ENCODE measurements at places on chromosomes 4 and X. TPM values are rescaled to one million over a fixed set of nuclear protein-coding genes. Genes with fewer than 3 reads are reported as not detected.

DNA sequence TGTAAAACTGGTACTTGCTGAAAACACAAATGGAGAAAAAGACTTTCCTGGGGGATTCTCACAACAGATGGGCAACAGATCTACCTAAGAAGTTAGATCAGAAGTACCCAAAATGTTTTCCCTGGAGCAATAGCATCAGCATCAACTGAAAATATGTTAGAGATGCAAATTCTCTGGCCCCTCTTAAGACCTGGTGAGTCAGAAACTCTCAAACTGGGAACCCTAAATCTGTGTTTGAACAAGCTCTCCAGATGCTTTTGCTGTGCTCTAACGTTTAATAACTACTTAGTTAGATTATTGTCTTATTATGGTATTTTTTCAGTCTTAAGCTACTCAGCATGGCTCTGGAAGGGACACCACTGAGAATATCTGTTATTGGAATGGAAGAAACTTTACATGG, 55.2 kb upstream of the TRPC3 start:
- no peak for DNase-seq

GRCh38 chrX:65522739-65523372, 11.7 kb downstream of the LAS1L start:
- peak; percentile 88 for DNase-seq

DNA sequence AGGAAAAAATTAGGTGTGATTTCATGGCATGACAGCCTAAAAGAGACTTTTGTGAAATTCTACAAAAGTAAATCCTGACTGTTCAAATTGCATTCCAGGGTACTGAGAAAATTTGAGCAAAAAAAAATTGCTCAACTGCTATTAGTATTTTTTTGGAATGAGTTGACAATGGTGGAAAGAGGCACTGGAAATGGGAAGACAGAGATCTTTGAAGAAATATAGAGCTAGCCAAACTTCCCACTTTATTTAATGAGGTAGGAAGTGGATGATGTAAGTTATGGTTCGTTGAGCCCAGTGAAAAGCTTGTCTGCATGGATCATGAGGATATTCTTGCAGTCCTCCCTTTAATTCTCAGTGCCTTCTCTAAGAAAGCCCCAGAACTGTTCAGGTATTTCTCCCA, 183.8 kb downstream of the PTTG2 start:
- no peak for DNase-seq

- DNase-seq: no peak
Measured at GRCh38 chr4:126358041-126358440, 1043.3 kb downstream of the FAT4 start.

DNA sequence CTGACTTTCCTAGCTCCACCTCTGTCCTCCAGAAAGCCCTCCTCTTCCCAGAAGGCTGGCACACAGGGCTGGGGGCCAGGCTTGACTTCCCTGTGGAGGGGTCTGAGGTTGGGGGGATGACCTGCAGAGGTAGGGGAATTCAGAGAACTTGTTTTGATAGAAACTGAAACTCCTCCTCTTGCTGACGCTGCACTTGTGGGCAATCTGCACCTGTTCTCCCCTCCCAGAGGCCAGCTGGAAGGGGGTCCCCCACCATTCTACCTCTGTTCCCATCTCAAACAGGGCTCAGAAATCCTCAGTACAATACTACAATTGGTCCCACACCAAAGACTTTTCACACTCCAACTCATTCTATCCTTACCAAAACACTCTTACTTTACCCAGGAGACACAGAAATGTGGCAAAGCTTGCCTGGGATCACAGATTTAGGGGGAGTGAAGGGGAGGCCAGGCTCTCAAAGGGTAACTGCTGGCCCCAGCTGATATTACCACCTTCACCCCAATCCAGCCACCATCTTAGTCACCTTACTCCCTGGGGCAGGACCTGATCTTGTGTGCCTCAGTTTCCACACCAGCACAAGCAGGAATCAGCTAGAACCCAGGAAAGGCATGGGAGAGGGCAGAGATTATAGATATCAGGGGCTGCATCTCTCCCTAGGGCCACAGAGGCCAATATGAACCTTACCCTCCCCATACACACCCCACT, 18.5 kb downstream of the OTUD5 start:
- DNase-seq: no peak

- DNase-seq: peak; percentile 71
Measured at GRCh38 chr4:146521541-146522097, at the start of gene SLC10A7. SLC10A7 (minus strand) TSS chr4:146521940; CDS start chr4:146521717, 223 bp downstream.

GRCh38 chr4:38765382-38765781, 17.4 kb downstream of the TLR10 start:
- peak; percentile 35 for DNase-seq

DNA sequence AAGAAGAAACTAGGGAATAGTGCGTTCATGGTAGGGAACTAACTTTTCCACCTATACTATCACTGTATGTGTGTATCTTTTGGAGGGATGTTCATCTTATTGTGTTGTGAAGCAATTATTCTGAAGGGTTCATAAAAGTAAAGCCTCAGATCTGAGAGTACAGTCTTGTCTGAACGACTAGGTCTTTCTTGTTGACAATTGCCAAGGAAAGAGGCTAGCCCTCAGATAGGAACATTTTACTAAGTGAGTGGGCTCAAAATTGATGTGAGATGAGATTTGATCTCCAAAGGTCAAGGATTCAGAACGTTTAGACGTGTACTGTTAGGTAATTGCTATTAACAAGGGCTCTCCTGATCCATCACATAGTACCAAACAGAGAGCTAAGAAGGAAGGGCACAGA, 15.2 kb upstream of the CNOT6L start:
- no peak for DNase-seq

GRCh38 chrX:38220415-38221390, at the start of gene SRPX:
SRPX (minus strand) TSS chrX:38220871; CDS start chrX:38220792, 79 bp downstream.
- peak; percentile 27 for DNase-seq

CHRDL1 gene
- 177 TPM for total RNA-seq

HUWE1 gene
- total RNA-seq: 124 TPM

CENPVL1 gene
- not detected for total RNA-seq

P2RY10 gene
- total RNA-seq: not detected

BTK gene
- total RNA-seq: not detected

EMCN gene
- 0.05 TPM for total RNA-seq

HSFX1 gene
- 0.59 TPM for total RNA-seq

ARHGAP36 gene
- not detected for total RNA-seq
